ENCODE measurements at places on chromosomes 3 and 15.

DNA sequence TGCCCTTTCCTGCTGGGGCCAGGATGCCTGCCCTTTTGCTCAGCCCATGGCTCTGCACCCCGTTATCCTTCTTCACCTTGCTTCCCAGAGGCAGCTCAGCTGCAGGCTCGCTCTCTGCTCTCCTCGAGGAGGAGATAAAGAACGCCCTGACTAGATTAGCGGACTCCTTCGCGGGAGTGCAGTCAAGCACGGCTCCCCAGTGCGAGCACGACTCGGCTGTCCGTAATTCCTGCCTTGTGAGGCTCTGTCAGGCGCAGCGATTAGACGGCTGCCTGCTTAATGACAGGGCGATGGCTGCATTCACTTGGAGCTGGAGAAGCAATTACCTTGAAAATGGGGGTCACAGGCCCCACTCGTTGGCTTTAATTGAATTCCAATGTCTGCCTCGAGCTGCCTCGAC is 25.9 kb downstream of the TLE3 start:
- no peak for DNase-seq

- peak; percentile 59 for DNase-seq
Observed at GRCh38 chr3:167406876-167407492, 26.9 kb upstream of the ZBBX start.

DNA sequence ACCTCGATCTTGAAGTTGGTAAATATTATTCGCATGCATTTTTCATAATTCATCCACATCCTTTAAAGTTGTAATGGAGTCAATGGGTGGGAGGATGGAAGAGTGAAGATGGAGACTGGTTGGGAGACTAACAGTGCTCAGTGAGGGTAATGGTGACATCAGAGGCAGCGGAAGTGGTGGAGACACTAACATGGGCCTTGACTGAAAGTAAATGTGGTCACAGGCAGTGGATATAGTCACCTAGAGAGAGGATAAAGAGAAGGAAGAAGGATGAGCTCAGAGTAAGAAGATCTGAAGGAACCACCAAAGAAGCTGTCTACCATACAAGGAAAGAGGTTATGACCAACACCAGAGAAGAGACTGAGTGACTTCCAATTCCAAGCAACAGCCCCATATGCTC is 281.6 kb upstream of the STT3B start:
- DNase-seq: no peak

- no peak for DNase-seq
Observed at GRCh38 chr15:33411596-33412540, 101.1 kb downstream of the RYR3 start.

DNA sequence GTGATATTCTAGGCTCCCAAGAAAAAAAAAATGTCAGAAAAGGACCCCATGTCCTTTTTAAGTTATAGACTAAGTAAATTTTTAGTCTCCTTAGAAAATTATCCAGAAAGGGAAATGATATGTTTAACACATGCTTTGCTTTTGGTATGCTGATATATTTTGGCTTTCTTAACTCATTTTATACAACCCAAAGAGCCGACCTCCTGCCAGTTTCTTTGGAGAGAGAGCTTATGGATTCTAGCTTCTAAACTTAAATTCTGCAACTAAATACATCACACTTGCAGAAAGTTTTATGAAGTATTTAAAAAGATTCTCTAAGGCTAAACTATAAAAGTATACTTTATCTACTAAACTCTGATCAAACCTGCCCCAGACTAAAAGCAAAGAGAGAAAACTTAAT is 43.9 kb upstream of the ZPLD1 start:
- DNase-seq: no peak

GRCh38 chr15:67076147-67076843 is 10.9 kb downstream of the SMAD3 start:
- DNase-seq: no peak
